ENCODE measurements at places on chromosomes 4 and X. TPM values are rescaled to one million over a fixed set of nuclear protein-coding genes. Genes with fewer than 3 reads are reported as not detected.

- DNase-seq, result no peak
- H3K36me3 ChIP-seq, result no peaks in the 10 kb centered on the region
- no peaks in the 10 kb centered on the region for H3K27me3 ChIP-seq
- no peak overlapping the region for H3K4me3 ChIP-seq
- H3K27ac ChIP-seq, result no peak overlapping the region
These were observed 636.5 kb upstream of the SLIT2 start for GRCh38 chr4:19615086-19615689.

PCDH11X gene
- not detected for total RNA-seq

GRCh38 chrX:126695375-126695896 lies 124.1 kb upstream of the PRR32 start:
- H3K27me3 ChIP-seq, result peaks cover 8% of the 10 kb centered on the region
- no peak overlapping the region for H3K4me3 ChIP-seq
- DNase-seq, result no peak
- no peak overlapping the region for H3K27ac ChIP-seq
- H3K4me1 ChIP-seq, result no peaks in the 10 kb centered on the region
- H3K36me3 ChIP-seq, result no peaks in the 10 kb centered on the region

KDM5C gene
- 105 TPM for total RNA-seq

FGB gene
- not detected for total RNA-seq

GRCh38 chr4:123825596-123826291 lies 429.1 kb downstream of the SPRY1 start:
- peaks cover 7% of the 10 kb centered on the region for H3K27me3 ChIP-seq
- H3K27ac ChIP-seq, result no peak overlapping the region
- no peaks in the 10 kb centered on the region for H3K36me3 ChIP-seq
- no peak overlapping the region for H3K4me3 ChIP-seq
- no peak for DNase-seq
- no peaks in the 10 kb centered on the region for H3K4me1 ChIP-seq

- H3K27ac ChIP-seq, result no peak overlapping the region
- DNase-seq, result no peak
These were observed 66.2 kb downstream of the FHIP1A start for GRCh38 chr4:151475035-151475714.

DNA sequence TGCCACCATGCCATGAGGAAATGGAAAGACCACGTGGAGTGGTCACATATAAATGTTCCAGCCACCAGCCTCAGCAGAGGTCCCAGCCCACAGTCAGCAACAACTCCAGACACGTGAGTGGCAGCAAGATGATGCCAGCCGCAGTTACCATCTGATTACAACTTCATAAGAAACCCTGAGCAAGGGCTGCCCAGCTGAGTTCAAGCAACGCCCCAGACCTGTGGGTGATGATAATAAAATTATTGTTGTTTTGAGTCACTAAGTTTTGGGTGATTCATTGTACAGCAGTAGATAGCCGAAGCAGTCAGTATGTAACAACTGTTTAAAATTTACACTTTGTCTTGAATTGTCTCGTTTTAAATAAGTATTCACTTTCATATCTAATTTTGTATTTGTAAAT lies 5.8 kb upstream of the CCNG2 start:
- H3K4me1 ChIP-seq, result peaks cover 22% of the 10 kb centered on the region
- H3K36me3 ChIP-seq, result no peaks in the 10 kb centered on the region

GRCh38 chr4:159248384-159249178 lies 145.7 kb downstream of the RAPGEF2 start:
- peaks cover 27% of the 10 kb centered on the region for H3K4me1 ChIP-seq
- peaks cover 4% of the 10 kb centered on the region for H3K36me3 ChIP-seq
- no peaks in the 10 kb centered on the region for H3K27me3 ChIP-seq

DNA sequence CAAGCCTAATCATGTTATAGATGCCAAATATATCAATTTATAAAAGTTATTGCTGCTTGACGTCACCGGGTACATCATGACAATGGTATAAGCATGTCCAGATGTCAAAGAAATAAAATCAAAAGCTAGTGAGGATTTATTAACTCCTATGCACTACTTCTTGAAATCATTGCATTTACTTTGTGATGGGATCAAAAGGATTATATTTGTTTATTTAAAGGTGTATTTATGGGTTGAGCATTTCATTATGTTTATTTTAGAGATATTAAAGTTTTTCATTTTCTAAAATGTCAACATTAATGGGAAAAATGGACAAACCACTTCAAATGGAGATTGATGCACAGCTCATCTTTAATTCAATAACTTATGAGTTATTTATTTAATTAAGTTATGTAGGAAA lies 277.8 kb downstream of the EPHA5 start:
- no peaks in the 10 kb centered on the region for H3K27me3 ChIP-seq
- DNase-seq, result no peak
- H3K4me3 ChIP-seq, result no peak overlapping the region
- no peaks in the 10 kb centered on the region for H3K36me3 ChIP-seq

DNA sequence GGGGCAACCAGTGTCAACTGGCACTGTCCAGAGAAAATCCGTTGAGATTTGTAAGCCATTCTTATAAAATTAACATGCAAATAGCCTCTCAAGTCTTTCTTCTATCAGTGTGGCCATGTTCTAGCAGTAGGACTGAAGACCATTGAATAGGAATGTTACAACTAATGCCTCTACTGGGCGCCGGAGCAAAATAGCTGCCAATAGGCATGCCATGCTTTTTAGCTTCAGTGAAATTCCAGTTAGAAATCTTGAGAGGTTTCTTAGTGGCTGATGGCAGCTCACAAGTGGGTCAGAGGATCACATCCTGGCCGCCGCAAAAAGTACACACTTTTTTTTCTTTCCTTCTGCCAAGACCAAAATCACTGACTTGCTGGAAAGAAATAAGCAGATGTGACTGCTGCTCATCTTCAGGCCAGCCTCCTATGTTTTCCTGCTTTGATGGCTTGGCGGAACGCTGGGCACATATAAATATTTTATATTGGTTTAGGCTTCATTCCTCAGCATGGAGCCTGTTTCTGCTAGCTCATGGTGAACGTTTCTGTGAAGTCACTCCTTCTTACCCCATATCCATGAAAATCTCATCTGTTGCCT lies 293.1 kb downstream of the TENM3 start:
- H3K27ac ChIP-seq, result no peak overlapping the region
- no peaks in the 10 kb centered on the region for H3K4me1 ChIP-seq
- no peaks in the 10 kb centered on the region for H3K27me3 ChIP-seq

- H3K27ac ChIP-seq, result no peak overlapping the region
- no peaks in the 10 kb centered on the region for H3K27me3 ChIP-seq
These were observed 25.2 kb downstream of the MANBA start for GRCh38 chr4:102735582-102735981.

GPR82 gene
- total RNA-seq, result not detected

EGF gene
- not detected for total RNA-seq

- H3K27ac ChIP-seq, result no peak overlapping the region
- peaks cover 29% of the 10 kb centered on the region for H3K27me3 ChIP-seq
- H3K4me1 ChIP-seq, result no peaks in the 10 kb centered on the region
- H3K36me3 ChIP-seq, result no peaks in the 10 kb centered on the region
- no peak overlapping the region for H3K4me3 ChIP-seq
These were observed 60.7 kb upstream of the FAM9A start for GRCh38 chrX:8861908-8862307.

PROM1 gene
- total RNA-seq, result 1.6 TPM
